ENCODE measurements at places on chromosomes 2 and 18. TPM values are rescaled to one million over a fixed set of nuclear protein-coding genes. Genes with fewer than 3 reads are reported as not detected.

GRCh38 chr2:79782576-79783452 is 270.0 kb downstream of the CTNNA2 start:
- DNase-seq = no peak

GRCh38 chr2:127037476-127037875 is 69.5 kb downstream of the BIN1 start:
- no peak for DNase-seq

DNA sequence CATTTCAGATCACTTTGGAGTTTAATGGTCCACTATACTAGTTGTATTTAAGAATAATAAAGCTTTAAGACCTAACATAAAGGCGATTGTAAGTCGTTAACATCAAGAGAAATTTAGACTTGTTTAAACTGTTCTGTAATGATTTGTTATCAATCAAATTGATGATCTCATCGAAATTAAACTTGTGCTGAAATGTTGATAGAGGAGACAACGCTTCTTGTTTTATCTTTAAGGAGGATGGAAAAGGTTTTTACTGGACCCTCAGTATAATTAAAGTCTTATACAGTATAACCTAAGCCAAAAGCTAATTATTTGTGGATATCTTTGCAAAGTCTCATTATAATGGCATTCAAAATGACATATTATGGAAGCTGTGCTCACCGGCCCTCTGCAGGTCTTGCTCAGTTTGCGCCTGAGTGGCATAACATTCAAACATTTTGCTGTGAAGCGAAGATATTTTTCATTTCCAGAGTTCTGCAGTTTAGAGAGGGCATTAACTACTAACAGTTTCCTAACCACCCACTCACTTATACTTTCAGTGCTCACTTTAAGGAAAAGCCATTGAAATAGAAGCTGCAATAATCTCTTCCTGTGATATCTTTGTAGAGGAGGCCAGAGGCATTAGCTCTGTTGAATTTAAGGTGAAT is 1.4 kb upstream of the SERTAD2 start:
- no peak for DNase-seq

DNA sequence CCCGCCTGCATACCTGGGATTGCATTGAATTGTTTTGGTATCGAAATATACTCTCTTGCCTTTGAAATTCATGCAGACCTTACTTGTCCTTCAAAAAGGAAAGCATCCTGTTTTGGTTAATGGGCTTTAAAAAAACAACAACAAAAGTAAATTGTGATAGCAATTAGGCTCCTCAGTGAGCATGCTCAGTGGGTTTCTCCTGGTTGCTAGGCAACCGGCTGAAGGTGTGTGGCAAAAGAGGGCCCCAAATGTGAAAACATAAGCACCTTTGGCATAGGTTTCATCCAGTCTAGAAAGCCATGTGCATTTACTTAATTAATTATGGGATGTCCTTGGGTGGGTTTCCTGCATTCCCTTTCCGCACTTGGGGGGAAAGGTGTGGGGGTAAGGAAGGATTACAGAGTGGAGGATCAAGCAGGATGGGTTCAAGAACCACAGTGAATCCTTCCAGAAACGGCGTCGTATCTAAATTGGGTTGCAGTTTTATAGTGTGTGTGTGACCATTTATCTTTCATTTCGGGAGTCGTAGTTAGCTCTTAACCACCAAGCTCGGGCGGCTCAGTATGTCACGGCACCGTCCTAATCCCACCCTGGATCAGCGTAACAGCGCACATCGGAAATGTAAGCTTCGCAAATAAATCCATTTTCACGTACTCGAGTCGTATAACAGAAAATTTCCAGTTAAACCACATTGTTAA is 274.9 kb upstream of the TCF4 start:
- no peak for DNase-seq

GRCh38 chr2:141038341-141038740 is 1092.5 kb downstream of the LRP1B start:
- DNase-seq = no peak

GRCh38 chr2:145764631-145765030 is 1244.7 kb upstream of the ZEB2 start:
- DNase-seq = no peak

- DNase-seq = no peak
Observed at GRCh38 chr18:25935356-25935755, 155.1 kb downstream of the SS18 start.

DNA sequence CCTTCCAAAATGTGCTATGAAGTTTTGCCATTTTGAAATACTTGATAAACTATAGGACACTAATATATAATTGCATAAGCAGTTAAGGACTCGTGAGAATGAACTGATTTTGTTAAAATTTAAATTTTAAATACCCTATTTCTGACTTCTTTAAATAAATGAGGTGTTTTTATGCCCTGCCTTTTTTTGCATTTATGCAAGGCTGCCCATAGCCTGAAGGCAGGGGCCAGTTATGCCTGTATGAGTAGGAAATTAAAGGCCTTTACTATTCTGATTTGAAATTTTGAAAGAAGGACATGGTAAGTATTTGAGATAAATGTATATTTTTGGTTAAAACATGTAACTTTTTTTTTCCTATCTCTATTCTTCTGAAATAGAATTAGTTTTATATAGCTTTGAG is 33.7 kb downstream of the TTC39C start:
- no peak for DNase-seq

- no peak for DNase-seq
Observed at GRCh38 chr2:182597570-182598295, 118.3 kb upstream of the DNAJC10 start.

- DNase-seq = no peak
Observed at GRCh38 chr2:237345411-237345810, 68.6 kb downstream of the COL6A3 start.

WDR54 gene
- total RNA-seq = 67.6 TPM

CYS1 gene
- total RNA-seq = 0.81 TPM

ABHD1 gene
- 0.34 TPM for total RNA-seq

NEURL3 gene
- total RNA-seq = 5.3 TPM

HNRNPA3 gene
- total RNA-seq = 148 TPM

MBP gene
- total RNA-seq = 101 TPM

LIMS3 gene
- 1.3 TPM for total RNA-seq

TRABD2A gene
- total RNA-seq = 35.1 TPM

FOXI3 gene
- total RNA-seq = not detected
